C1 segment of cervical spinal cord (tissue), 14 donors: ENCODE measurements at places on chromosomes 3 and 15.

DNA sequence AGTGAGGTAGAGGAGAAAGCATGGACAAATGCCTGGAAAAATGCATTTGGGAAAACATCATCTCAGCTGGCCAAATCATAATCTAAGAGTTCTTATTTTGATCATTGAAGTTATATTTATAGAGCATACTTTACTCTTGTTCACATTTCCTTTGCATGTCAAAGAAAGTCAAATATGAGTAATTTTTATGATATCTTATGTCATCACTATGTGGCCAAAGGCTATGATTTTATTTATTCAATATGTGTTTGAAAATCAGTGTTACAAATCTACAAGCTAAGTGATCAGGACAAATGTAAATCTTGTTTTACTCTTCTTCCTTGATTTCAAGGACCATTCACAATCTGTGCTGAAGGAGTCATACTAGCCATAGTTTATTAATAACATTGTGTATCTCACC is 237.2 kb upstream of the DPH6 start:
- no peak for DNase-seq

DNA sequence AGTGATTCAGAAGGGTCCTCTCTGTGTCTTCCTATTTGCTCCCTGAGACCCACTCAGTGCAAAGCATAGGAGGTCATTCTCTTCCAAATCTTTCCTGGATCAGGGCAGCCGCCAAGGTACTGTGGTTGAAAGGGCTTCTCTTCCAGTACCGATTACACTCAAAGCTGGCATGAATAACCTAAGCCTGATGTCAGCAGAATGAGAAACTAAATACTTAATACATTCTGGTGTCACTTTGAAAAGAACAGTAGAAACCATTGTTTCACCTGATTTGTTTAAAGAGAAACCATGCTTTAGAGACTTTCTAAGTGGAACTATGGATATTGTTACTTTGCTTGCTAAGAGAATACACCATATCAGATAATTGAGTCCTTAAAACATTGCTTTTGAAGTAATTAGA is 50.2 kb downstream of the PDHB start:
- DNase-seq: no peak

GRCh38 chr3:50258029-50258680 is 10.8 kb upstream of the SEMA3B start:
- no peak for DNase-seq

GRCh38 chr3:99945328-99945995 is 127.8 kb downstream of the CMSS1 start:
- no peak for DNase-seq

GRCh38 chr3:150222691-150223489 is 185.2 kb upstream of the TSC22D2 start:
- no peak for DNase-seq
